ENCODE measurements at places on chromosomes 7 and 10.
A peak's percentile ranks its signal among the peaks of the same experiment; 100 is the strongest.

DNA sequence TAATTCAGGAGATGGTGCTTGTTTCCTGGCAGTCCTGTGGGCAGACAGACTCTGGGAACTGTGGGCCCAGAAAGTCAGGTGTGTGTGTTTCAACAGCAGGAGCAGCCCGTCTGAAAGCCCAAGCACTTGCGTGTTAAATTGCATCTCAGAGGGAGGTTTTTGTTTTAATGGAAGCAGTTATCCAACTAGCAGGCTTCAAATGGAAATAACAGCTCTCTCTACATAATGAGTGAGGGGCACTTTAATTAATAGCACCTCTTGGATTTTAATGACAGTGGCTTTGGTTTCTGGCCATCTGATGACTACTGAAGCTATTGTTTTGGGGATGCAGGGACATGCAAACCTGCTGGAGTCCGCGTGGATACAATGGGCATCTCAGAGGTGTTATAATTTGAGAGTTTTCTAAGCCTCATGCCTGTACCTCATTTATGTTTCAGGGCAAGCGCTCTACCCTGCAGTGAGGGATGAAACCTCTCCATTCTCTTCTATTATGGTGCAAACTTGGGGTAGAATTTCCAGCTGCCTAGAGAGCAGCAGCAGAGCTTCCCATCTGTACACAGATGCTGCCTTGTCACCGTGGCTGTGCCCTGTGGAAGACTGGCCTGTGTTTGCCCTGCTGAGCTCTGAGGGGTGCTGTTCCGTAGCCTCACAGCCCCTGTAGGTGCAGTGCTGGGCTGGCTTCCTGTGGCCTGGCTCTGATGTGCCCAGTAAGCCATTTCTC is 206.6 kb upstream of the GPR26 start:
- no peak for DNase-seq

- DNase-seq, result peak; percentile 47
Observed at GRCh38 chr10:112461029-112461887, 14.2 kb downstream of the VTI1A start.

DNA sequence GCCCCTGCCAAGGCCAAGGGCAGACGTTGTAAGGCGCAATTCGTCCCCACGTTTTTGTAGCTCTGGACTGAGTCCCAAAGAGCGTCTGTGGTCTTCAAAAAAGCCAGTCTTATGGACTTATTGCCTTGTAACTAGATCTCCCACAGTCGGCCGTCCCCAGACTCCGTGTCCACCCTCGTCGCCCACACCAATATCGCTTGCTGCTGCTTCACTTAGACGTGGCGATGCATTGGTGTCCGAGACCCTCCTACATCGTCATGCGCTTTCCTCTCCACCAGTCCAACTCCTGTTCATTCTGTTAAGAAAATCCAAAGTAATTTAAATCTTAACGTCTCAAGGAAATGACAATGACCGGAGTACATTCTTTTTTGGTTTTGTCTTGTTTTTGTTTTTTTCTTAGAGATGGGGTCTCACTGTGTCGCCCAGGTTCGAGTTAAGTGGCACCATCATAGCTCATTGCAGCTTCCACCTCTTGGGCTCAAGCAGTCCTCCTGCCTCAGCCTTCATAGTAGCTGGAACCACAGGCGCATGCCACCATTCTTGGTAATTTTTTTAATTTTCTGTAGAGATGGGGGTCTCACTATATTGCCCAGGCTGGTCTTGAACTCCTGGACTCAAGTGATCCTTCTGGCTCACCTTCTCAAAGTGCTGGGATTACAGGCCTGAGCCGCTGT is 851 bp downstream of the KIFBP start:
- peak; percentile 56 for DNase-seq

- no peak for DNase-seq
Observed at GRCh38 chr10:77533887-77534278, 103.7 kb downstream of the KCNMA1 start.

DNA sequence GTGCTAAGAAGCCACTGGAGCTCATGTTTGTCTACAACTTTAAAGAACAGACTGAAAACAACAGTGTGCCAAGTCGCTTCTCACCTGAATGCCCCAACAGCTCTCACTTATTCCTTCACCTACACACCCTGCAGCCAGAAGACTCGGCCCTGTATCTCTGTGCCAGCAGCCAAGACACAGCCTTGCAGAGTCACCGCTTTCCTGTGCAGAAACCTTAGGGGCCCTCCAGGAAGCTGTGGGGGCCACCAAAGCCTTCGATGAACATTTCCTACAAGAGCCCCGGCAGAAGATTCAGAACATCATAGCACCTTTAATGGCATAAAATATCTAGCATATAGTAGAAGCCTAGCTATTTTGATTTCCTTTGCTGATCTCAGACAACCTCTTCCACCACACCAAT is 88.0 kb upstream of the PRSS58 start:
- DNase-seq, result no peak

DNA sequence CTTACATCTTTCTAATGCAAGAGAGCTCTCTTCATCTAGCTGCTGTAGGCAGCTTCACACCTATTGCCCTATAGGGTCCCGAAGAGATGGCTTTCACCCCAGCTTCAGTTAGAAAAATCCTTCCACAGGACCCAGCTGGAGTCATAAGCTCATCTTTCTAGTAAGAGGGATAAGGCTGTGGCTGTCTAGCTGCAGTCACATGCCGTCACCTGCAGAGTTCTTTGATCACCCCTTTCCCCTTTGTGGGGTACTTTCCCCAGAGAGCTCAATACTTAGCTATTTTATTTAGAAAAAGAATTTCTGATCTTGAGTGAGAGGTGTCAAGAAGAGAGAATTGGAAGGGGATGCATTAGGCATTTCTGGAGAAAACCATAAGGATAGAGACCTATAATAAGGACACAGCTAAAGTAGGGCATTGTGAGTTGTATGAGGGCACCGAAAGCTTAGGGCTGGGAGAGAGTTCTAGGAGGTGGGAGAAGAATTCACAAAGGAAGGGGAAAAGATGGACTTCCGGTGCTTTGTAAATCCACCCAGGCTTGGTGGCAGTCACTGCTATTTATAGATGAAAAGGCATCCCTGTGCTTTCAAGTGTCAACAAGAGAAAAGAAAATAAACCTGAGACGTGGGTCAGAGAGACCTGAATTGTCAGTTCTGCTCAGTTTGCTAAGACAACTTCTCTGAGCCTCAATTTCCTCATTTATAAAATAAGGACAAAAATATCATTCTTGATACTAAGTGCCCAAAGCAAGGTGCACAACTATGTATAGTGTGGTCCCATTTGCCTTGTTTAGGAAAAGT is 11.1 kb upstream of the ST8SIA6 start:
- DNase-seq, result no peak

- DNase-seq, result no peak
Observed at GRCh38 chr7:142308326-142308725, 50.5 kb upstream of the PRSS58 start.

GRCh38 chr7:118657391-118658005 is 433.0 kb downstream of the ANKRD7 start:
- no peak for DNase-seq

DNA sequence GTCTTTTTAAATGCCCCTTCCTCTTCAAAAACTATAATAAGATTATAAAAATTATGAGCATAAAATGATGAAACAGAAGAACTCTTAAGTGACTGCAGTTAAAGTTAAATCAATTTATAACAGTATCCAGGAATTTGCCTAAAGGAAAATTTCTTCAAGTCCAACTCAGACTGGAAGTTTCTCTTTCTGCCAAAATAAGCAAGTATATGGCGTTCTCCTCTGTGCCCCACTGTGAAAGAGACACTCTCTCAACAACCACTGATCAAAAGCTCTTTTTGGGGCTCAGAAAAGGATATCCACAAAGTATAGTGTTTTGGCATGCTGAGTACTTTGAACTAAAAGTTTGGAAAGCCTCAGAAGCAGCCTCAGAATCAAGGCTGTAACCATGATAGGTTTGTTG is 139.9 kb downstream of the SKIDA1 start:
- DNase-seq, result peak; percentile 58

DNA sequence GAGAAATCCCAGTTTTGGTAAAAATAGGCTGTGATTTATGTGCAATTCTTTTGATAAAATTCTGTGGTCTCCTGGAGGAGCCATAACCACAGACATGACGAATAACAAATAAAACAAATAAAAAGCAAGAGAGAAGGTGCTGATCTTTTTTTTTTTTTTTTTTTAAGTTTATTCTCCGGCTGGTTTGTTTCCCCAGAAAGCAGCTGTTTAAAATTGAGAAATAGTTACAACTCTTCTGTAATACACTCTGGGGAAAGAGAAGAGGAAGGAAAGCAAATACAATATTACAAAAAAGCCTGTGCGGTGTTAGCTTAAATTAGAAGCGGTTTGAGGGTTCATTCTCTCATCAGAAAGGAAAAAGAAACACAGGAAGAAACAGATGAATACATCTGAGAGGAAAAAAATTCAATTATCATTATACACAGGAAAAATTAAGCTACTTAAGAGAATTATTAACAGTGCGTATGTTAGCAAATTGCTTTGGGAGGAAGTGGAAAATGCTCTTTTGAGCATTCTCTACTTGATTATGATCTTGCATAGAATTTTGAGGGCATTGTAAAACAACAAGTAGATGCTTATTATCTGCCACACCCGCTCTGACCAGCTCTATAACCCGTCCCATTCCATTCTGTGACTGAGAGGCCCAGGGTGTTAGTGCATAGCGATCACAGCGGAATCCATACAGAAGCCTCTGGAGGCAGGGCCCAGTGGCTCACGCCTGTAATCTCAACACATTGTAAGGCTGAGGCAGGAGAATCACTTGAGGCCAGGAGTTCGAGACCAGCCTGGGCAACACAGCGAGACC is 40.6 kb upstream of the WAC start:
- DNase-seq, result no peak

- DNase-seq, result no peak
Observed at GRCh38 chr7:84083846-84084245, 110.7 kb downstream of the SEMA3A start.

DNA sequence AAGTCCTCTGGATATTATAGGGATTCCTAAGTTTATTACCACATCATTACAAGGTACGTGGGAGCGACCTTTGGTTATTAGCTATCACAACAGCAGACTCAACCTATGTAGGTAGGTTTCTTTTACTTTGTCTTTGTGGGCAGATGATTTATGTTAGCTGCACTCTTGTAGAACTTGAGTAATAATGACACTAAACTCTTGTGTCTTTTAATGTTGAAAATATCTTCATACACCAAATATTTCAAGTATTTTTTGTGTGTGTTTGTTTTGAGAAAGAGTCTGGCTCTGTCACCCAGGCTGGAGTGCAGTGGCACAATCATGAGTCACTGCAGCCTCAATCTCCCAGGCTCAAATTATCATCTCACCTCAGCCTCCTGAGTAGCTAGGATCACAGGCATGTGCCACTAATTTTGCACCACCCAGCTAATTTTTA is 19.2 kb upstream of the SUPV3L1 start:
- peak; percentile 53 for DNase-seq

- DNase-seq, result peak; percentile 67
Observed at GRCh38 chr7:131103997-131104396, 223.7 kb upstream of the MKLN1 start.

GRCh38 chr10:76871697-76872295 is 765.8 kb downstream of the KCNMA1 start:
- DNase-seq, result no peak

- DNase-seq, result no peak
Observed at GRCh38 chr10:17780727-17781126, 28.4 kb upstream of the MRC1 start.

DNA sequence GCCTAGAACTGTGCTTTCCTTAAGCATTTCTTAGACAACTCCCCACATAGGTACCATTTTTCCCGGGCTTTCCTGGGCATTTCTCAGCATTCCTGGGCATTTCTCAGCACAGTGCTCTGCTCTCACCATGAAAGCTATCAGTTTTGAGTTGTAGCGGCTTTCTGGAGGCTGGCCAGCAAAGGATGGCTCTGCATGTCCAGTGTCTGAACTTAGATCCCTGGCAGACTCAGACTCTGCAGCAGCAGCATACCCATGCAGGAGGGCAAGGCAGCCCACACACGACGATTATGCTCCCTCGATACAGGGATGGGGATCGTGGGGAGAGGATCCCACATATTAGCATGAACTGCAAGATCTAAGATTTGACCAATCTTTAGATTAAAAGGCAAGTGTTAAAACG is 248.9 kb upstream of the MKI67 start:
- DNase-seq, result no peak

DNA sequence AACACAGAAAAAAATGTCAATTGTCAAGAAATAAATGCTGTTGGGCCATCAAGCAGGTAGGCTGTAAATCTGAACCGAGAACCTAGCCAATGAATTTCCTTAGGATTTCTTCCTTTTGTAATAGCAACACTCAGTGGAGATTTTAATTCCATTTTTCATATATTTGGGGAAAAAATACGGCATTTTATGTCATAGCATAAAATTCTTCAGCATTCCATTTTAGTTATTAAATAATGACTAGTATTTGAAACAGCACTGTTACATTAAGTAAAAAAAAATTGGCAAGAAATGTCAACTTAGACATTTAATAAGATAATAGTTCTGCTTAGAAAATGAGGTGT is 12.3 kb upstream of the VIM start:
- DNase-seq, result no peak

GRCh38 chr10:8778713-8779112 is 724.2 kb downstream of the GATA3 start:
- no peak for DNase-seq

DNA sequence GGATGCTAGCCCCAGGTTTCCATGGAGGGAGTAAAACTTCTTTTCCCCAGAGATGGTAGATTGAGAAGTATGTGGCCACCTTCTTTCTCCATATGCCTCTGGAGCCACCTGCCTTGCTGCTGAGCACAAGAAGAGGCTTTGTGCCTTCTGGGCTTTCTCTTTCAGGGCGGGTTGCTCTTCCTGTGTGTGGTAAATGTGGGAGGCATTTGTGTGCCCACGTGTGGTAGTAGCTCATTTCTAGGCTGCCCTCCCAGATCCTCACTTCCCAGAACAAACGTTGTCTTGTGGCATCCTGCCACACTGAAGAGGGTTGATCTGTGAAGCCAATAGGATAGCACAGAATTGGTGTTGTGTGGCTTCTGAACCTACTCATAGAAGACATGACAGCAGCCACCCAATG is 342.0 kb upstream of the PODXL start:
- DNase-seq, result no peak

- DNase-seq, result peak; percentile 27
Observed at GRCh38 chr7:68547799-68548198, 1050.5 kb upstream of the AUTS2 start.

DNA sequence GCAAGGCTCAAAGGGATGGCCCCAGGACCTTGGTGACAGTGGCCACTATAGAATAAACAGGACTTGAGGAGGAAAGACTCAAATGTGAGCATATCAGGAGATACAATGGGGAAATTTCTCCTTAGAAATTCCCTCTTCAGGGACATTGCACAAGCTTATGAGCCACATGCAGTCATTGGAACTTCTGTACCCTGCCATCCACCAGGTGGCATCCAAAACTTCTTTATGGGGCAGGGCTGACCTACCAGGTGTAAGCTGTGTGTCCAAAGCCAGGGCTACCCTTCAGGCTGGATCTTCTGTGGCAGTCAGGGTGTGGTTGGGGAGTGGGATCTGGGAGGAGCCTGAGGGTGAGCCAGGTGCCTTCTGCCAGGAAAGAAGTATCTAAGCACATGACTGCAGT is 36.6 kb upstream of the LRRC18 start:
- DNase-seq, result peak; percentile 51

GRCh38 chr10:72238392-72239175 is 22.5 kb upstream of the ASCC1 start:
- DNase-seq, result no peak

GRCh38 chr7:19079066-19079465 is 38.4 kb downstream of the TWIST1 start:
- peak; percentile 88 for DNase-seq

- peak; percentile 77 for DNase-seq
Observed at GRCh38 chr10:14648005-14648765, 126.5 kb downstream of the FAM107B start.
